ENCODE measurements at places on chromosomes 6 and 20.

GRCh38 chr6:21828704-21829103 lies 235.2 kb downstream of the SOX4 start:
- DNase-seq: no peak

DNA sequence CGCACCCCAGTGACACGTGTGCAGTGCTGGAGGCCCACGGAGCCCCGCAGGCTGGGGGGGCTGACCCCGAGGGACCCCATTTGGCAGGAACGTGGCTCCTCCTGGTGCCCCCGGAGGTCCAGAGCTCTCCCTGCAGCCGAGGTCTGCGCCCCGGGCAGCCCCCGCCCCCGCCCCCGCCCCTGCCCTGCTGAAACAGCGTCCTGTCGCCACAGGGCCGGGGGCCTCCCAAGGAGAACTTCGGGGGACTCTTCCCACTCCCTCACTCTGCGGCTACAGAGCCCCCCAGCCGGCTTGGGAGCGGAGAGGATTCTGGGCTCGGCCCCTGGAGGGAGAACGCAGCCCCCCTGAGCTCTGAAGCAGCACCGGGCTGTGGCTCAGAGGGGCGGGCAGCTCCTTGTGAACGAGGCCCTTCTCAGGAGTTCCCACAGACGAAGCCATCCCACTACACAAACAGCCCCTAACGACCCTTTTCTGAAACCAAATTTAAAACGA lies 115.2 kb downstream of the DLL1 start:
- DNase-seq: no peak

DNA sequence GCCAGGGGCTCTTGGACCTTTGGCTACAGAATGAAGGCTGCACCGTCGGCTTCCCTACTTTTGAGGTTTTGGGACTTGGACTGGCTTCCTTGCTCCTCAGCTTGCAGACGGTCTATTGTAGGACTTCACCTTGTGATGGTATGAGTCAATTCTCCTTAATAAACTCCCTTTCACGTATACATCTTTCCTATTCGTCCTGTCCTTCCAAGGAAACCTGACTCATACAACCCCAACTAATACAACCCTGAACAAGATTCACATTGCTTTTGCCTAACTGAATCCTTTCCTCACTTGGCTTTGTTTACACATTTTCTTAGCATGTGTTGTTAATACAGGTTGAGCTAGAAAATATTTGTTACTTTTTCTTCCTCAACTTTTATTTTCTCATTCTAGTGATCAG lies 21.9 kb downstream of the TBXT start:
- no peak for DNase-seq

GRCh38 chr6:139515511-139515910 lies 141.1 kb upstream of the CITED2 start:
- DNase-seq: no peak

DNA sequence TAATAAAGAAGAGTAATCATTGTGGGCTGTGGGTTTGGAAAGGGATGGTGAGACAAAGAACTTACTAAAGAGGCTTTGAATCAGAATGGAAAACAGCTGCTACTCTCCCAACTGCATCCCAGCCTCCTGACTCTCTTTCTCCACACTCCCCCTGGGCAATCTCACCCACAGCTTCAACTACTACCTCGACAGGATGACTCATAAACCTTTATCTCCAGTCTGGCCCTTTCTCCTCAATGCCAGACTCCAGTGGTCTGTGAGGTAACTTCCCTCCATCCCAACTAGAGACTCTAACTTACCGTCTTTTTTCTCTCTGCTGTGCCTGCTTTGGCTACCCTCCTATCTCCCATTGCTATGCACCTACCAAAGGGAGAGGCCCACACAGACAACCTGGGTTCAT lies 135.3 kb upstream of the RREB1 start:
- no peak for DNase-seq

DNA sequence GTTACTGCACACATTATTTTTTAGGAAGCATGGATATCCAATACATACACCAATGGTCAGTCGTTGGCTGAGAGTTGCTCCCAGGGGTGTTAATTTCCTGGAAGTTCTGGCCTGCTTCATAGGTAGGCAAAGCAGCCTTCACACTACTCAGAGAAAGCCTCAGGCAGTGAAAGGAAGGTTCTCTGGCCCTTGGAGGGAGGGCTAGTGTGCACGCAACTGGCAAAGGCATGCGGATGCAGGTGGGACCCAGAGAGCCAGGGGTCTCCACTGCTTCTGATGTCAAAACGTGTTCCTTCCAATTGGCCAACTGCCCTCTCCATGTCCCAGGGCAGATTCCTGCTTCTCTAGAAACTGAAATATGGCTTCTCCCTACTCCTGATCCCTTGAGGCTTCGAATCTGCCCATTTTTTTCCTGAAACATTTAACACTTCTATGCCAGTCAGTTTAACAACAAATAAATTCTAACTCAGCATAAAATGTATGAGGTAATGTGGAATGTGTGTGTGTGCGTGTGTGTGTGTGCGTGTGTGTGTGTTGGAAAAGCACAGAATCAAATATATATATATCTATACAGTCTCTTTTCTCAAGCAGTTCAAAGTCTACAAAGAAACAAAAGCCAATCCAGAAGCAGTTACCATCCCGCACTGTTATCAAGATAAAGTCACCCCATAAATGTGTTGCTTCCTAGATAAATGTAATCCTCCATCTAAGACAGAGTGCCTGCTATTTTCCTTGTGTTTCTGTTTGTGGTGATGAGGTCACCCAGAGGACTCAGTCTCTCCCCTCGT lies 94.0 kb upstream of the HIVEP1 start:
- DNase-seq: no peak

DNA sequence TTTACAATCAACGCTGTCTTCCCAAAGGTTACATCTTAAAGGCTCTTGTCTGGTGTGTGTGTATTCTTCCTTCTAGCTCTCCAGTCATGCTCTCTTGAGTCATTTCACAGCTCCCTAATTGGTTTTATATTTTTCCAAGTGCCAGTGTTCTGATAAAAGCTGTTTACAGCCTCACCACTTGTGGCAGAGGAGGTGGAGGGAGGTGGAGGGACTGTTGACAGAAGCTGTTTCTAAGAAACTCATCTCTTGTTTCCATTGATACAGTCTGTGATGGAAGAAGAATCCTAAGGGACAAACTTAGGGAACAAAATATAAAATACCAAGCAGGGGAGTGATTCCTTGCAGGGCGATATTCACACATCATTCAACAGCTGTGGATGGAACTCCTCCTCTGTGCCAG lies 64.0 kb downstream of the QRSL1 start:
- no peak for DNase-seq

GRCh38 chr20:56706867-56707360 lies 77.8 kb downstream of the TFAP2C start:
- DNase-seq: no peak

DNA sequence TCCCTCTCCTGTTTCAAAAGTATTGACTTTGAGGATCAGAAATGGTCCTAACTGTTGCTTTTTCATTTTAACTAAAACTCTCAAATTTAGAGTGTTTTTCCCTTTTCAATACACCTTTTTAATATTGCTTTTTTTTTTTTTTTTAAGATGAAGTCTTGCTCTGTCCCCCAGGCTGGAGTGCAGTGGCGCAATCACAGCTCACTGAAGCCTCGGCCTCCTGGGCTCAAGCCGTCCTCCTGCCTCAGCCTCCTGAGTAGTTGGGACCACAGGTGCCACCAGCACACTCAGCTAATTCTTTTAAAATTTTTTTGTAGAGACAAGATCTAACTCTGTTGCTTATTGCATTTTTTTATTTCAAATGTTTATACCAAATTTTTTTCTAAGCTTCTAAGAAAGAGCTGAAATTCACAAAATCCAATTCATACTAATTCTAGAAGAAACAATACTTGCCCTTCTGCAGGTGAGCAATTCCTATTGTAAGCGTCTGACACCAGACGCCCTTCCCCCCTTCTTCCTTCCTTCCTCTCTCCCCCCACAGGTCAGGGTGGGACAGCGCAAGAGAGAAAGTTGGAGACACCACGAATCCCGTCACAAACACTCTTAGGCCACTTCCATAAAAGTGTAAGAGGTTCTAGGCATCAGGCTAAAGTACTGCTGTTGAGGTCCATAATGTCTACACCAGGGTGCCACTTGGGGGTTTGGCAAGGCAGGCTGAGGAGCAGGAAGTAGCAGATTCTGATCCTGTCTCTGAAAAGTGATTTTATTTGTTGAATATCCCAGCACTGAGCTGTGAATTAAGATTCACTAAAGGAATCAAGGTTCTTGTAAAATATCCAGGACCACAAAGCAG lies 12.8 kb downstream of the DLL1 start:
- no peak for DNase-seq

DNA sequence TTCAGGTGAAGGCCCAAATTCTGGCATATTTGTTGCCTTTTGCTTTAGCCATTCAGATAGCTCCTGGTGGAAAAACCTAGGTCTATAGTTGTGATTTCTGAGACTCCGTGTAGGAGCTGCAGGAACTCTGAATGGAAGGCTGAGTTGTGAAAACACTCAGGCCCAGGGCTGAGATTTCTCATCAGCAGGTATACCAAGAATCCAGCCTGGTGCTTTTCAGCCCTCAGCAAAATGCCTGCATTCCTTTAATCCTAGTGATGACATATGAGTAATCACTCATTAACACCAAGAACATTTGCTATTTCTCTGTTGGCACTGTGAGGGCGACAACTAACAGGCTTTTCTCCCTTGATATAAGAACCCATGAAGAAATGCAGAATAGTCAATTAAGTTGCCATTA lies 546.1 kb upstream of the MAN1A1 start:
- no peak for DNase-seq

DNA sequence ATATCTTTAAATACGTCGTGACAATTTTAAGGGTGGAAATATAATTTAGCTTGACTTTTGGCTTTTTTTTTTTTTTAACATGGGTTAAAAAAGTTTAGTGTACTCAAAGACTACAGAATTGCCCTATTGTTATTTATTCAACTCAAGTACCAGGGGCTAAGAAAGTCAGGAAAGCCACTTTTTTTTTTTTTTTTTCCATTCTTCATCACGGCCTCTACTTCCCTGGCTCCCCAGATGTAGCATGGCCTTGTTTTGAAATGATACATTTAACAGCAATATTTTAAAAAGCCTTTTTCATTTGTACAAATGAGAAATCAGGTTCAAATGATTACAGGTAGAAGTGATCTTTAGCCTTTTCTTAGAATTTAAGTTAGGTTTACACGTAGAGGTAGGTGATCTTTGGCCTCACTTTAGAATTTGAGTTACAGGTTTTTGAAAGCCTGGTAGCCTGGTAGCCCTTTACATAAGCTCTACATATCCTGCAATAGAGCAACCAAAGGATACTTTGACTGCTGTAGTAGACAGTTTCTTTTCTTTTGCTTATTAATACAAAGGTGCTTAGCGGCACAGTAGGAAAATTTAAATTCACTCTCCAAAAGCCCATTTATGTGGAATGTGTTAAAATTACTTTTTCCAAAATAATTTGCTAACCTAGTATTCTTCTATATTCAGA lies 160.5 kb upstream of the MMS22L start:
- DNase-seq: no peak

- no peak for DNase-seq
Observed at GRCh38 chr6:65524232-65524631, 182.8 kb downstream of the EYS start.

DNA sequence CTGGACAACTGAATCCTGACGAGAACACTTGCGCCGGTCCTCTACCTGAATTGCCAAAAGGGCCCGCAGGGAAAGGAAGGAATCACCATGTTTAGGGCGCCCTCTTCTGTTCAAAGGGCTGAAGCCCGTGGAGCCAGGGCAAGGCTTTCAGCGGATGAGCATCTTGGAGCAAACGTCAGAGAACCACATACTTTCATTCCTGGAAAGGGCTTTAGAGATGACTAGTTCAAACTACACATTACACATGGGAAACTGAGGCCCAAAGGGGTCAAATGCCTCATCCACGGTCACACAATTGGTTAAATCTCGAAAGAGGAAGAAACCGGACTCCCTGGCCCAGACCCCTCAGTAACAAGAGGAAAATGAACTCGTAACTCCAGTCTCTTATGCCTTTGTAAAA lies 11.5 kb upstream of the ZNF133 start:
- no peak for DNase-seq

GRCh38 chr6:18363746-18364145 lies 23.4 kb upstream of the RNF144B start:
- DNase-seq: no peak

DNA sequence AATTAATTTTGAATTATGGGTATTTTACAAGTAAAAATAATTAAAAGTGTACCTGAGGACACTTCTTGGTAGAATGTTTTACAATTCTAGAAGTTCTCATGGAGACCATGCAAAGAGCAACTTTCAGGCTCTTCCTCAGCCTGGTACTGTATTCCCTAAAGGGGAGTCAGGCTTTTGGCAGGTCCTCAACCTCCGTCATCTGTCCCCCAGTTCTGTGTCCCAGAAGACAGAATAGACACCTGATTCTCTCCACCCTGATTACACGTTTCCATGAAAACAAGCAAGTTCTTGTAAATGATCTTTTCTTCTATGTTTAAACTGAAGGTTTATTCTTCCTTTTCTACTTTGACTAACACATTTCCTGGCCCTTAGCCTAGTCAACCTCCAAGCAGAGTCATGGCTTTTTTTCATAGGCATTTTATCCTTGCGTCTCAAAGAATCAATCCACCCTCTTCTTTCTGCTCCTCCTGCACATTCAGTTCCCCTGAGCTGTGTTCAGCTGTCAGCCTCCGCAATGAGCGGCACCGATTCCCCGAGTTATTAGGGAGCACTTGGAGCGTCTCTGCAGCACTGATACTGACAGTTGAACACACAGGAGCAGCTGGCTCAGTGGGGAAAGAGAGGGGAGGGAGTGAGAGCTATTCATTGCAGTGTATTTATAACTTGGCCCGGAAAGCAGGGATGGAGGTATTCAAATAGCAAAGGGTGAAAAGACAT lies 1082.4 kb upstream of the MAP3K7 start:
- no peak for DNase-seq

- DNase-seq: no peak
Observed at GRCh38 chr20:21464916-21465315, 48.9 kb downstream of the NKX2-2 start.

DNA sequence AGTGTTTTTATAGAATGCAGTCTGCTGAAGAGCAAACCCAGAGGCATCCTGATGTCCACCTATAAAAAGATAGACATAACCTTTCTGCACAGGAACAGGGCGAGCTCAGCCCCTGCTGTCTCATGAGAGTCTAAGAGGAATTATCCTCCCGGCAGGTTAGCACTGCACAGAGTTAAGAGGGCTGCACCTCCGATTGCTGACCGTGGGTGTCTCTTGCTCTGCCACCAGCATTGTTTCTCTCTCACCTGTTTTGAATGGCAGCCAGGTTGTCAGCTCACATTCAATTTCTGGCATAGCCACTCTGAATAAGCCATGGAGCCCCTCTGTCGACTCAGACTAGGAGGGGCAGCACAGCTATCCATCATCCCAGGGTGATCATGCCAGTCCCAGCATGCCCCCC lies 211.2 kb downstream of the PHACTR1 start:
- DNase-seq: no peak

DNA sequence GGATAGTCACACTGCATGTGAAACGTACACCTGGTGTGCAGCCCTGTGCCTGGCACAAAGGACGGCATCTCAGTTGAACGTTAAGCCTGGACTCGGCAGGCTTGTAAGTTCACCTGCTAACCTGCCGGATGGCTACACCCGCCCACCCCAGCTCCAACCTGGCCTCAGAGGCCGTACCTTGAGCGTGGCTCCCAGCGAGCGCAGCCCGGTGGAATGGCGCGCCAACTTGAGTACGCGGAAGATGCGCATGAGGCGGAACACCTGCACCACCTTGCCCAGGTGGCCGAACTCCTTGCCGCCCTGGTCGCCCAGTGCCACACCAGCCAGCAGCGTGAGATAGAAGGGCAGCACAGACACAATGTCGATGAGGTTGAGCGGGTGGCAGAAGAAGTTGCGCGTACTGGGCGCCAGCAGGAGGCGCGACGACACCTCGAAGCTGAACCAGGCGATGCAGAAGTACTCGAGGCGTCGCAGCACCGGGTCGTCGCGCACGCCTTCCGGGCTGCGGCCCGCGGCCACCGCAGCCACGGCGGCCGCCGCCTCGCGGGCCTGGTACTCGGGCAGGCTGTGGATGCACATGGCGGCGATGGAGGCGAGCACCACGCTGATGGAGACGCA lies 3.3 kb downstream of the KCNS1 start:
- DNase-seq: peak; percentile 11

All from stimulated activated CD8-positive, alpha-beta memory T cell treated with anti-CD3 and anti-CD28 coated beads, Interleukin-7, amount 100 ng/mL, for 1 hour (primary cell).